Esophagus muscularis mucosa (tissue), 4 donors: ENCODE measurements at places on chromosomes 3 and 15. TPM values are rescaled to one million over a fixed set of nuclear protein-coding genes. Genes with fewer than 3 reads are reported as not detected.

PLA2G4D gene
- total RNA-seq: not detected

HRG gene
- total RNA-seq: not detected

SMCO1 gene
- total RNA-seq: not detected

GPR156 gene
- total RNA-seq: 0.42 TPM

CCDC33 gene
- total RNA-seq: not detected

FBXL2 gene
- total RNA-seq: 6.3 TPM

MST1R gene
- total RNA-seq: 6.6 TPM

SEMA6D gene
- total RNA-seq: 5.2 TPM

MORC1 gene
- not detected for total RNA-seq

OTOL1 gene
- total RNA-seq: not detected

PLSCR5 gene
- not detected for total RNA-seq

STAB1 gene
- 116 TPM for total RNA-seq

PRSS50 gene
- total RNA-seq: 0.32 TPM

PPP1R14D gene
- total RNA-seq: not detected

CYP1A2 gene
- not detected for total RNA-seq

CHRNA3 gene
- total RNA-seq: 1.9 TPM

LPCAT4 gene
- 8.9 TPM for total RNA-seq

GOLGA6D gene
- not detected for total RNA-seq

TMEM45A gene
- 8.7 TPM for total RNA-seq

TRPM1 gene
- total RNA-seq: not detected

LMOD3 gene
- total RNA-seq: 0.50 TPM

PLOD2 gene
- total RNA-seq: 48.2 TPM

IVD gene
- total RNA-seq: 38.8 TPM

GOLGA6L10 gene
- 0.33 TPM for total RNA-seq

NANOGP8 gene
- 0.71 TPM for total RNA-seq

AQR gene
- total RNA-seq: 17.6 TPM

ELL3 gene
- 7.7 TPM for total RNA-seq

MEIS2 gene
- 66.4 TPM for total RNA-seq

BBX gene
- 49.2 TPM for total RNA-seq

TIGIT gene
- total RNA-seq: not detected

VPS33B gene
- total RNA-seq: 11.4 TPM

DUOXA2 gene
- total RNA-seq: not detected

ARNT2 gene
- total RNA-seq: 14.6 TPM

NSUN3 gene
- 7.4 TPM for total RNA-seq

MYO5C gene
- 10.1 TPM for total RNA-seq

FETUB gene
- total RNA-seq: not detected

ZIC1 gene
- not detected for total RNA-seq

TGM5 gene
- total RNA-seq: under 0.01 TPM

RGMA gene
- total RNA-seq: 312 TPM

NR2E3 gene
- not detected for total RNA-seq
